Fibroblast of lung (primary cell): ENCODE measurements at places on chromosomes 4 and X.
A peak's percentile ranks its signal among the peaks of the same experiment; 100 is the strongest.

GRCh38 chr4:129232589-129233337, 136.8 kb downstream of the C4orf33 start:
- no peak for DNase-seq

GRCh38 chr4:16196482-16197393, 29.5 kb downstream of the TAPT1 start:
- peak; percentile 84 for DNase-seq

- no peak for DNase-seq
Observed at GRCh38 chrX:154057791-154058190, 38.1 kb upstream of the IRAK1 start.

- DNase-seq: peak; percentile 4
Observed at GRCh38 chr4:166987026-166987425, 247.3 kb downstream of the SPOCK3 start.

DNA sequence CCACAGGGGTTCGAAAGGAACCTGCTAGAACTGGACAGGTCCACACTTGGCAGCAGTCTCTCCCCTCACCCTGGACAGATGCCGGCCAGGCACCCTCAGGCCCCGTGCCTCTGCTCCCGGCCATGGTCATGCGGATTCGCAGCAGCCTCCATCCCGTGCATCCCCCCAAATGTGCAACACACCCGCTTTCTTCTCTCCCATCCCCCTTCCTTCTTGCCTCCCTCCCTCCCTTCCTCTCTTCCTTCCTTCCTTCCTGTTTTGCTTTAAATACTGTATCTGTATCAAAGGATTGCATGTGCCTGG, 35.0 kb upstream of the HMX1 start:
- no peak for DNase-seq

DNA sequence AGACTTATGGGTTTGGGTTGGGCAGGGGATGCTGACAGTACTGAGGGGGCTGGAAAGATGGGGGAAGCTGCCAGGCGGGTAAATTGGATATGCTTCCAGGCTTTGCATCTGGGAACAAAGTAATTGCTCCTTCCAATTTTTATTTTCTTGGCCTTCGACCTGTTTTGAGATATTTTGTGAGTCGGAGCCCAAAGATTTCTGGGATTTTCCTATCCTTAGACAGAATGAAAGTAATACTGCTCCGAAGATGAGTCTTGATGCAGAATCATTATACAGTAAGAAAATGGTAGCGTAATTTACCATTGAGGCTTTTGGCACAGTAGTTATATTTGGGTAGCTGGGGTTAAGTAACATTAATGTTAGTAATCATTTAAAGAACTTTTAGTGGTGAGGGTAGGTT, 1.4 kb downstream of the SMARCA5 start:
- DNase-seq: peak; percentile 6
